AG20443 (cell line): ENCODE measurements at places on chromosomes 16 and 17.
A peak's percentile ranks its signal among the peaks of the same experiment; 100 is the strongest.

- no peak for DNase-seq
Observed at GRCh38 chr16:84800158-84800978, 19.4 kb upstream of the CRISPLD2 start.

DNA sequence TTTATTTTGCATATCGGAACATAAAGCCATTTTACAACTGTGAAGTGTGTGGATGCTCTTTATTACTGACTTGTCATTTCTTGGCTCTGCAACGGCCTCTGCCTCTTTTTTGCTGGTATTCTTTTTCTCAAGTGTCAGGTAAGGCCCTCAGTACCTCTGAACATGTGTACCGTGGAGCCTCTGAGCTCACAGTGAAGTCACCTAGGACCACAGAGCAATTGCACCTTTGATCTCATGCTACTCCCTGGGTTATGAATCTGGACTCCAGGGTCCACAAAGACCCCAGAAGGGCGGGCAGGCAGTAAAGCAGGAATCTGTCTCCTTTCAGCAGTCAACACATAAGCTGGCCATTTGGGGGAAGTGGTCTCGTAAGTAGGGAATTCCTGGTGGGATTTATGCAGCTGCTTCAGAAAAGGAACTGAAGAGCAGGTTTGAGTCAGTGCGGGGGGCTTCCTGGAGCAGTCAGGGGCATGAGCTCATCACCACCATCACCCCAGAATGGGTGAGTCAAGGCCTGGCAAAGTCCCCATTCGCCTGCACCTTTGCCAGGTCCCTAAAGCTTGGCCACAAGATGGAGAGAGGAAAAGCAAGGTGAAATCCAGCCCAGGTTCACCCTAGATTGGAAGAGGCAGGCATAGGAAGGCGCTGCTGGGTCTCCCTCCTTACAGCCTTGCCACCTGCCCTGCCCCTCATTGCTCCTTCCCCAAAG, 33.0 kb downstream of the TBX4 start:
- DNase-seq = no peak

GRCh38 chr17:31548709-31549108, 157.2 kb downstream of the RAB11FIP4 start:
- no peak for DNase-seq

DNA sequence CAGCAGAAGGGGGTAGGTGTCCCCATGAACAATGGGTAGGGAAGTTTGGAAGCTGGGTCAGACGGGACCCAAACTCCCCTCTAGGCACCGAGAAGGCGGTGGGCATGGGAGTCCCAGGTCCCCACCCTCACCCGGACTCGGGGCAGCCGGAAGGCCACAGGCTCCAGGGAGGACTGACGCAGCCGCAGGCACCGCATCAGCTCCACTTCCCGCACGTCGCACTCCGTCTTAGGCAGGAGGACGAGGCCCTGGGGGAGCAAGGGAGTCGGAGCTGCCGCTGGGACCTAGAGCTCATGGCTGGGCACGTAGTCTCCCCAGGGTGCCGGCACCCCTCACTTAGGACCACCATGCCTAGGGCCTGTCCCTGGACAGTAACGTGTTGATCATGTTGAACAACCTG, 7.1 kb upstream of the PAM16 start:
- DNase-seq = no peak

DNA sequence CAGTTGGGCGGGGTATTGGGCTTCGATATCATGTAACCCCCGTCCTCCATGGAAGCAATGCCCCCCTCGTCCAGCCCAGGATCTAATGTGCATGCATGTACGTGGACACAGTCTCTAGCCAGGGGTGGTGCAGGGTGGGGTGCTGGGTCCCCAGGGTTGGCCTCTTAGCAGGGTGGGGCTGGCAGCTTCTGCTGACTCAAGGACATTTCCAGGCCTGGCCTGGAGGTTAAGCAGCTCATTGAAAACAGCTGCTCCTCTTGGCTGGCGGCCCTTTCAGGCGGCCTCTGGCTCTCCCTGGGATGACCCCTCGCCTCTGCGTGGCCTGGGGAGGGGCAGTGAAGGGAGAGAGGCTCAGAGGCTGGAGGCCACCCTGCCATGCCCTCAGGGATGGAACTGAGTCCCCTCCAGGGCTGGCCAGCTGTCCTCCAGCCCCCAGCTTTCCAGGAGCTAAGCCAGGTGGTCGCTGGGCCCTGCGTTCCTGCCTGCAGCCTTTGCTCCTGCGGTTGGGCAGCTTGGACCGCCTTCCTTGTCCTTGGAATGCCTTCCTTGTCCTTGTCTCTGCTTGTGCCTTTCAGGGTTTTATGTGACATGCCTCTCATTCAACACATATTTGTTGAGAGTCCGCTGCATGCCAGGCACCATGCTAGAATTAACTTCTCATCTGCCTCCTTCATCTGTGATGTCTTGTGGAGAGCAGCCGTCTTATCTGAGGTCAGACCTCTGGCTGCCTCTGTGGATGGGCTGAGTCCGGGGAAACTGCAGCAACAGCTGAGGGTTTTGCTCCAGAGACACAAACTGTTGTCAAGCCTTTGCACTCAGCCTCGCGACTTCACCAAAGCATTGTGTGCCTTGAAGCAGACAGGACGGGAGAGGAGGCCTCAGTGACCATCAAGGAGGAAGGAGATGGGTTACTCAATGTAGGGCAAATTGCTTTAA, 26.6 kb downstream of the MRC2 start:
- peak; percentile 90 for DNase-seq

DNA sequence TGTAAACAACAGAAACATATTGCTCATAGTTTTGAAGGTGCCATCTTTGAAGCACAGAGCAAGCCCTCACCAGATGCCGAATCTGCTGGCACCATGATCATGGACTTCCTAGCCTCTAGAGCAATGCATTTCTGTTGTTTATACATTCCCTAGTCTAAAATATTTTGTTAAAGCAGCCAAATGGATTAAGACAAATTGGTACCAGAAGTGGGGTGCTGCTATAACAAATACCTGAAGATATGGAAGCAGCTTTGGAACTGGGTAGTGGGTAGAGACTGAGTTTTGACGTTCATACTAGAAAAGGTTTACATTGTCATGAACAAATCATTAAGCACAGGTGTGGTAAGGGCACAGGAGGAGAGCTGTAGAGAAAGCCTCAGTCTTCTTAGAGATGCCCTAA, 13.6 kb downstream of the SGF29 start:
- DNase-seq = no peak

DNA sequence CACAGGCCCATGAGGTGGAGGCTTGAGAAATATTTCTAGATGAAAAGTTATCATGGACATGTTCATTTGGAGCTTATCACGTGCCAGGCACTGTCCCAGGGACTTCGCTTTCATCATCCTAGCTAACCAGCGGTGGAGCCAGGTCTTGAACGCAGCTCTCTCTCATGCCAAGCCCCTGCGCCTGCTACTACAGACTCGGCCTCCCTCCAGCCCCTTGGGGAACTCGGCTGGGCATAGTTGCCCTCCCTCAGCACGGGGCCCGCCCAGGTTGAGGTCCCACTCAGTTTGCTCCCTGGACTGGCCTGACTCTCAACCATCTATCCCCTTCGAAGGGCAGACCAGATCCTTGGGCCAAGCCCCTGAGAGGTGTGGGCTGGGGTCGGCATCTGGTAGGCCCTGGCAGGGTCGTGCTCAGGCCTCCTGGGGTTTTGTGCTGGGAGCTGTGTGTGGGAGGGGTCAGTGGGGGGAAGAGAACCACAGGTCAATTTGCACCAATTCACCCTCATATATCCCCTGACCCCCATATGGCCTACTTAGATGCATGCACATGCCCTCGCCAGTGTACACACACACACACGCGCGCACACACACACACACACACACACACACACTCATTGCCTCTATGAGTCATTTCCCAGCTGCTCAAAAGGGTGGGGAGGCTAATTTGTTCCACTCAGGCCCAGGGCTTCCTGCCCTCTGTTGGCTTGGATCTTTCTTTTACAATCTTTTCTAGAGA, 12.1 kb upstream of the SCN4A start:
- DNase-seq = peak; percentile 91

GRCh38 chr16:76899767-76900166, 291.2 kb upstream of the MON1B start:
- no peak for DNase-seq
